ENCODE measurements at places on chromosomes 5 and 9.

- no peak for DNase-seq
Observed at GRCh38 chr5:125470280-125470902, 724.0 kb upstream of the ZNF608 start.

GRCh38 chr9:90891308-90892040 lies 89.9 kb downstream of the SYK start:
- DNase-seq: peak; percentile 79

DNA sequence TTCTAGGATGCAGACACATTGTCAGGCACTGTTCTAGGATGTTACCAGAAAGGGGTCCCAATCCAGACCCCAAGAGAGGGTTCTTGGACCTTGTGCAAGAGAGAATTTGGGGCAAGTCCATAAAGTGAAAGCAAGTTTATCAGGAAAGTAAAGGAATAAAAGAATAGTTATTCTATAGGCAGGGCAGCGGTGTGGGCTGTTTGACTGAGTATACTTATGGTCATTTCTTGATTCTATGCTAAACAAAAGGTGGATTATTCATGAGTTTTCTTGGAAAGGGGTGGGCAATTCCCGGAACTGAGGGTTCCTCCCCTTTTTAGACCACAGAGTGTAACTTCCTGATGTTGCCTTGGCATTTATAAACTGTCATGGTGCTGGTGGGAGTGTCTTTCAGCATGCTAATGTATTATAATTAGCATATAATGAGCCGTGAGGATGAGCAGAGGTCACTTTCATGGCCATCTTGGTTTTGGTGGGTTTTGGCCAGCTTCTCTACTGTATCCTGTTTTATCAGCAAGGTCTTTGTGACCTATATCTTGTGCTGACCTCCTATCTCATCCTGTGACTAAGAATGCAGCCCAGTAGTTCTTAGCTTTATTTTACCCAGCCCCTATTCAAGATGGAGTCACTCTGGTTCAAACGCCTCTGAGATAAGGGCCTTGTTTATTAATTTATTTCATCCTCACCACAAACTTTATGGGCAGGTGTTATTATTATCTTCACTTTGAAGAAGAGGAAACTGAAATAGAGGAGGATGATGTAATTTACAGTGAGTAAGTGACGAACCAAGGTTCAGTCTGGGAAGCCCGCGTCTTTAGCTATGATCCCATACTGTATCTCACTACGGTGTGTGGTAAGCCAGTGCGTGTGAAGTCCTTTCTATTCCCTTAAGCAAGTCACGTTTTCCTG lies 186.0 kb upstream of the KLF4 start:
- DNase-seq: no peak

- DNase-seq: no peak
Observed at GRCh38 chr5:168749391-168750100, 170.4 kb upstream of the PANK3 start.

DNA sequence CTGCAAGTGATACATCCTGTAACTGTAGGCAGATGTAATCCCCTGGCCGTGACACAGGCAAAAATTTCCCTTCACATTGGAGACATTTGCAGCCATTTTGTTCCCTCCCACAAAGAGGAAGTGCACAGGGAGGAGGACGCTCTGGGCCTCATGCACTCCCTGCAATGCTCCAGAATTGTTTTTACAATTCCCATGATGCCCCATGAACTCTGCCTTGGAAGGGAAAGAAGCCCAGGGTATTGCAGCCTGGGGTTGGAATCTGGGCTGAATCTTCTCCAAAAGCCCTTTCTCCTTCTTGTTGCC lies 491.7 kb downstream of the CCDC171 start:
- DNase-seq: no peak

GRCh38 chr9:30060976-30061375 lies 2323.5 kb upstream of the ACO1 start:
- no peak for DNase-seq

GRCh38 chr9:97808972-97809371 lies 44.1 kb upstream of the FOXE1 start:
- no peak for DNase-seq

DNA sequence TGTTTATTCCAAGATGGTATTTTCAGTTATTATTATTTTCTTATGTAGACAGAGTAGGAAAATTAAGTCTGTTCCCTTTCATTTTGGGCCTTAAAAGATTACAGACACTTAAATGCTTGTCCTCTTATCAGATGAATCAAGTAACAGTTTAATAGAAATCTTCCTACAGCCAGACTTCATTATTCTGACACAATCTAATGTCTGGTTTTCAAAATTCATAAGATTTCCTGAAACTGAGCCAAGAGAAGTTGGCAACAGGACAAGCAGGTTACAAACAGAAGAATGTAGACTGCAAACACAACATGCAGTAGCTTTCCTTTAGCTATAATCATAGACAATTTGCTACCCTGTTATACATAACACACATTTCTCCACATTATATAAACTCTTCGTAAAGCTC lies 130.5 kb downstream of the FBXL17 start:
- no peak for DNase-seq

- no peak for DNase-seq
Observed at GRCh38 chr5:95883185-95884016, 60.9 kb upstream of the GLRX start.

- DNase-seq: no peak
Observed at GRCh38 chr5:78065663-78066062, 228.8 kb downstream of the AP3B1 start.

DNA sequence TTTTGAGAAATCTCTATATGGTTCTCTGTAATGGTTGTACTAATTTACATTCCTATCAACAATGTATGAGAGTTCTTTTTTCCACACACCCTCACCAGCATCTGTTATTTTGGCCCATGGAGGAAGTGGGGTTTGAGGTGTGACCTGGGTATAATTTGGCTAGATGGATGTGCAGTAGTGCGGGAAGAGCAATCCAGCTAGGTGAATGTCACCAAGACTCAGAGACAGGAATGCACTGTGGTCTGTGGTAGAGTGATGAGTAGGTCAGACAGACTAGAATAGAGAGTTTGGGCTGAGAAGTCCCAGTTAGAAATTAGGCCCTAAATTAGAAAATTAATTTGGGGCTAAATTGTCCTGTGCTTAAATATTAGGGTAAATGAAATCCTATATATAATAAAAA lies 32.8 kb upstream of the PIP5K1B start:
- DNase-seq: no peak

DNA sequence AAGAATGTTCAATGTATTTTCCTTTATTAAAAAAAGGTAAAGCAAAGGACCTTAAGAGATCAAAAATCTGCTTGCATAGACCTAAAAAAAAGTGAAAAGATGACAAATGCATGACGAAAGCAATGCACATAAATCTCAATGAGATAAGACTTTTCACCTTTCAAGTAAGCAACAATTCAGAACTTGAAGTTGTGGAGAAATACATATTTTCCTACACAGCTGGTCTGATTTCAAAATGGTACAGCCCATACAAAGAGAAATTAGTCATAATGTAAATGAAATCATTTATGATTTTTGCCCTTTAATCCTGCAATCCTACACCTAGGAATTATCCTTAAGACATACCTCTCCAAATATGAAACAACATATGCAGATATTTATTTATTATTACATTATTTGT lies 568.0 kb downstream of the ANXA1 start:
- no peak for DNase-seq

GRCh38 chr9:125133403-125134329 lies 9.7 kb downstream of the SCAI start:
- no peak for DNase-seq

DNA sequence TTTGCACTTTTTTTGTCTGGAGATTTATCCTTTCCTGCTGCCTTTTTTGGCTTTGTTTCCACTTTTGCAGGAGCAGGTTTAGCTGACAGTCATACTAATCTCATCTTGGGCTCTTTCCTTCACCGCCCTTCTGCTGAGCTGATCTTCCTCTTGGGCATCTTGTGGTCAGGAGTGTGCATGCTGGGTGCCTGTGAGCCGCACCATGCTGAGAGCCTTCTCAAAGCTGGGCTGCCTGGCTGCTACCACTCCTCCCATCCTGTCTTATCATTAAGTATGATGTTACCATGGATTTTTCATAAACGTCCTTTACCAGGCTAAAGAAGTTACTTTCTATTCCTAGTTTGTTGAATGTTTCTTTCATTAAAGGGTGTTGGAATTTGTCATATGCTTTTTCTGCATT lies 49.5 kb upstream of the MCCC2 start:
- DNase-seq: no peak

GRCh38 chr9:136531904-136532798 lies 13.7 kb downstream of the NOTCH1 start:
- no peak for DNase-seq

DNA sequence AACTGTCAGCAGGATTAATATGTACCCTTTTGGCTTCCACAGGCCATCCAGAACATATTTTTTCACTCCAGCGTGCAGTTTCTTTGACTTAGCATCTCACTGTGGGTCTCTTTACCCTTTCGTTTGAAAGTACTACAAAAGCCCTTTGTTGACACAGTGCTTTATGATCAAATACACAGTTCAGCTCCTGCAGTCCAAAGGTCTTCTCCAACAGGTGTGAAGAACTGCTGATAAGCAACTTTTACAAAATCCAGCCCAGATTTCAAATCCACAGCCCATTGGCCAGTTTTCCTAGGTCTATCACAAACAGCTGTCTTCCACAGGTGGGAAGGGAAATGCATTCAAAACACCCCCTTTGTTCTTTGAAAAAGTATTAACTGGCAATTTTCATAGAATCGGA lies 54.8 kb downstream of the MYO10 start:
- DNase-seq: no peak

DNA sequence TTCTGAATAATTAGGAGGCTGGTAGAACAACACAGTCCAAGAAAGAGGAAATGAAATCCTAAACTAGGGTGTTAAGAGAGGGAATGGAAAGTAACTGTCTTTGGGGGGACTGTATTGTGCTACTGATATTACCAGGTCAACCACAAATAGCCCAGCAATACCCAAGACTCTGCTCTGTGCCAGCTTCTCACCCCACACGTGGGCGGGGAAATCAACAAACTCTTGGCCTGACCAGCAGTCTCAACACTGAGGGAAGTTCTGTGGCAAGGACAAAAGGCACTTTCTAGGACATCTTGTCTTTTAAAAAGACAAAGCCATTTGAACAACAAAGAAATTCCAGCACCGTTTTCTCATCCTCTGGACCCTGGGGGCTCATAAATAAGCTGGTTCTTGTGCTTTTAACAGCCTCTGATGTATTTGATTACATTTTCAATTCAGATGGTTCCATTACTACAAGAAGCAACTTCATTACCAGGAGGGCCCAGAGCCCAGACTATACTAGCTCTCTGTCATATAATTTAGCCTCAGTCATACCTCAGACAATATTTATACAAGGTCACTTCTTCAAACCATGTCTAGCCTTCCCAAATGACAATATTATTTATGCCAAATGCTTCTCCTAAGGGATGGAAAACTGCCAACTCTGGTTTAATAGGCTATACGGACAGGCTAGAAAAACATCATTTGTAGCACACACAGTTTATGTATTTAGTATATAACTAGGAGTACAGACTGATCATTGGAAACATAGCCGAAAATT lies 297.8 kb downstream of the CWC27 start:
- no peak for DNase-seq

DNA sequence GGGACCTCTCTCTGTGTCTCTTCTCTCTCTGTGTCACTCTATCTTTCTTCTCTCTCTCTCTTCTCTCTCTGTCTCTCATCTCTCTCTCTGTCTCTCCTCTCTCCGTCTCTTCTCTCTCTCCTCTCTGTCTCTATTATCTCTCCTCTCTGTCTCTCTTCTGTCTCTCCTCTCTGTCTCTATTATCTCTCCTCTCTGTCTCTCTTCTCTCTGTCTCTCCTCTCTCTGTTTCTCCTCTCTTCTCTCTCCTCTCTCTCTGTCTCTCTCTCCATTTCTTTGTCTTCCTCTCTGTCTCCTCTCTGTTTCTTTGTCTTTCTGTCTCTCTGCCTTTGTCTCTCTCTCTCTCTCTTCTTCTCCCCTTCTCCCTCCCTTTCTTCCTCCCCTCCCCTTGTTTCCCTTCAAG lies 3.2 kb upstream of the OLFM1 start:
- no peak for DNase-seq

DNA sequence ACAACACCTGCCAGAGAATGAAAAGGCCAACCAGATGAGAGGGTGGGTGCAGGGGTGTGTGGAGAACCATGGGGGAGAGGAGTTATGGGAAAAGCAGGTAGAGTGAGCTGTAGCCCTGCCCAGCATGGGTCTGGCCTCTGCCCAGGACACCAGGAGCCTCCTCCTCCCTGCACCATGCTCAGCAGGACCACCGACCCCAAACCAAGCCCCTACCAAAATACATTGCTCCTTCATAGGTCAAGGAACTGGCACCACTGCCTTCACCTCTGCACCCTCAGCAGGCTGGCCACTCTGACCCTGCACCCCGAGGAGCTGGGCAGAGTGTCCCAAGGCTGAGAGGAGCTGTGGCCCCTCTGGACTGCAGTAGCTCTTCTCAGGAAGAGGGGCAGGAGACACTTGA lies 102.0 kb downstream of the NSG2 start:
- DNase-seq: no peak
